ENCODE measurements at places on chromosomes 16 and 17. TPM values are rescaled to one million over a fixed set of nuclear protein-coding genes. Genes with fewer than 3 reads are reported as not detected.

Gene MARCHF10
- not detected for total RNA-seq

Gene KRTAP4-4
- total RNA-seq: not detected

Gene TEX19
- total RNA-seq: not detected

Gene SDR42E1
- 0.56 TPM for total RNA-seq

Gene CCL7
- total RNA-seq: 1.3 TPM

Gene GDPD1
- 1.8 TPM for total RNA-seq

Gene MT4
- not detected for total RNA-seq

Gene GPR179
- total RNA-seq: 0.42 TPM

Gene RSAD1
- total RNA-seq: 35.3 TPM

Gene PROCA1
- 1.1 TPM for total RNA-seq

Gene SPATA32
- total RNA-seq: not detected

Measured in thoracic aorta (tissue), 2 donors.